ENCODE measurements at places on chromosomes 5 and 9. TPM values are rescaled to one million over a fixed set of nuclear protein-coding genes. Genes with fewer than 3 reads are reported as not detected.
A peak's percentile ranks its signal among the peaks of the same experiment; 100 is the strongest.

Gene NLN
- 15.2 TPM for total RNA-seq

DNA sequence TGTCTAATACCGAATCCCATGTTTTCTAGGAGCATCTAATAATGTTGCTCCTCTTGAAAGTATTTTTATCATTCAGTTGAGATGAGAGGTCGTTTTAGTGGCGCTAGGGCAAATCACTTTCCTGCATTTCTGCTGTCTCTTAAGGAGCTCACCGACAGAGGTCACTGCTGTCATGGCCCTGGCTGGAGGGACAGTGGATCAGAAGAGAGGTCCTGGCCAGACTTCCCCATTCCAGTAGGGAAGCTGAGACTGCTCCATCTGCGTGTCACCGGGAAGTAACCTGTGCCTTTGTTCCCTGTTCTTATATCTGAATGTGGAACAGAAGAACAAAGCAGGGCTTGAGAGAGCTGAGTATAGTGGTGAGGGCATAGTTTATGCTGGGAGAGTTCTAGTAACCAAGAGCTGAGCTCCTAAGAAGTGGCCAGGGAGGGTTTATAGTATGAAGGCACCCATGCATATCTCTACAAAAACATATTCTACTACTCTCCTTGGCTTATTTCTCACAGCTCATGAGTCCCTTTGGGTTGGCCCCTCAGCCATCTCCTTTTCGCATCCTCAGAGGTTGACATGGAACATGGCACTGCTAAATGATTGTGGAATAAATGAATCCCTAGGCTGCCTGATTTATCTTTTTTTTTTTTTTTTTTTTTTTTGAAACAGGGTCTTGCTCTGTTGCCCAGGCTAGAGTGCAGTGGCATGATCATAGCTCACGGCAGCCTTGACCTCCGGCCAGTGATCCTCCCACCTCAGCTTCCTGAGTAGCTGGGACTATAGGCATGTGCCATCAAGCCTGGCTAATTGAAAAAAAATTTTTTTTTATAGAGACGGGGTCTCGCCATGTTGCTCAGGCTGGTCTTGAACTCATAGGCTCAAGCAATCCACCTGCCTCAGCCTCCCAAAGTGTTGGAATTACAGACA lies 27.2 kb downstream of the ATP6V0E1 start:
- H3K4me1 ChIP-seq: peaks cover 48% of the 10 kb centered on the region
- H3K36me3 ChIP-seq: no peaks in the 10 kb centered on the region
- no peaks in the 10 kb centered on the region for H3K27me3 ChIP-seq
- peak overlapping the region; percentile 71 for H3K27ac ChIP-seq

DNA sequence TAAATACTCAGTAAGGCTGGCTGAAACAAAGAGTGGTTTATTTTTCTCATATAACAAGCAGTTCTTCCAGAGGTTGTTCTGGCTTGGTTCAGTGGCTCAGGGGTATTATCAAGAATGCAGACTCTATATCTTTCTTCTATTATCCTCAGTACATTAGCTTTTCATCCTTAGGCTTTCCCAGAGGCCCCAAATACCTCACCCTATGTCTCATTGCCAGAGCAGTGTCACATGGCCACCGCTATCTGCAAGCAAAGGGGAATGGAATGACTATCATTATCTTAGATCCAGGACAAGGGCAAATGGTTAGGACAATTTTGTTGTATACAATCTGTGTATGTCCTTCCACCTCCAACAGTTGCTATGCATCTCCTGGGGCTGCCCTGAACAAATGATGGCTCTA lies 69.0 kb upstream of the SNX2 start:
- H3K27ac ChIP-seq: no peak overlapping the region
- no peak overlapping the region for H3K4me3 ChIP-seq
- no peaks in the 10 kb centered on the region for H3K4me1 ChIP-seq
- no peaks in the 10 kb centered on the region for H3K27me3 ChIP-seq
- H3K36me3 ChIP-seq: no peaks in the 10 kb centered on the region
- no peak for DNase-seq

DNA sequence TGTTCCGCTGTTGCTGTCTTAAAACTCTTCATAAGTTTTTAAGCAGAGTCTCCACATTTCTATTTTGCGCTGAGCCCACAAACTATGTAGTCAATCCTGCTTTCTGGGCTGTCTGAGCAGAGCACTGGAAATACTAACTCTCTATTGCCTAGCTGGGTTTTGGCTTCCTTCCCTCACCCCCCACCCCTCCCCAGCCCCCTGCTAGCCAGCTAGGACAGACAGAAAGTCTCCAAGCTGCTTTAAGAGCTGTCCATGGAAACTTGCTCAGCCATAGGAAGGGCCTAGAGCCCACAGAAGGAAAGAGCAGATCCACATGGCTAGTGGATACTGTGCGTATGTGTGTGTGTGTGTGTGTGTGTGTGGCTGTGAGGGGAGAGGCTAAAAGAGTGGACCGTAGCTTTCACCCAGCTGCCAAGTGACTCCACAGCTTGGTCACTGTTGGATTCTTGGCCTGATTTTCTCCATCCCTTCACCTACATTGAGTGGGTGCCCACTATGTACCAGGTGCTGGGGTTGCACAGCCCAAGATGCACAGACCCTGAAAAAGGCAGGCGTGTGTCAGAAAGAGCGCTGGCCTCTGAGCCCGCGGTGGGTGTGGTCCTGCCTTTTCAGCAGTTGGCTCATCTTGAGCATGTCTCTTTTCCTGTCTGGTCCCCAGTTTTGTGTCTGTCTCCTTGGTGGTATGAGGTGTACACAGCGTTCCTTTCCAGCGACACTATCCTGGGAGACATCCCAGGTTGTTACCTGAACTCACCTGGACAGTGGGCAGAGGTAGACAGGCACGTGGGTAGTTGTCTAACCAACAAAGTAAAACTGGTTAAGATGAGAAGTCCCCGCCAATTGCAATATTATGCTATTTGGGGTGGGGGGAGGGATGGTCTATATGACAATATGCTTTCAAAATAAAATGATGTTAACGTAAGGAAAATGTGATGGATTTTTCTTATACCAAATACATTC lies 5.4 kb upstream of the NKX2-5 start:
- H3K36me3 ChIP-seq: no peaks in the 10 kb centered on the region
- no peak overlapping the region for H3K4me3 ChIP-seq
- no peak overlapping the region for H3K27ac ChIP-seq
- DNase-seq: no peak
- peaks cover 43% of the 10 kb centered on the region for H3K4me1 ChIP-seq
- peaks cover 100% of the 10 kb centered on the region for H3K27me3 ChIP-seq

DNA sequence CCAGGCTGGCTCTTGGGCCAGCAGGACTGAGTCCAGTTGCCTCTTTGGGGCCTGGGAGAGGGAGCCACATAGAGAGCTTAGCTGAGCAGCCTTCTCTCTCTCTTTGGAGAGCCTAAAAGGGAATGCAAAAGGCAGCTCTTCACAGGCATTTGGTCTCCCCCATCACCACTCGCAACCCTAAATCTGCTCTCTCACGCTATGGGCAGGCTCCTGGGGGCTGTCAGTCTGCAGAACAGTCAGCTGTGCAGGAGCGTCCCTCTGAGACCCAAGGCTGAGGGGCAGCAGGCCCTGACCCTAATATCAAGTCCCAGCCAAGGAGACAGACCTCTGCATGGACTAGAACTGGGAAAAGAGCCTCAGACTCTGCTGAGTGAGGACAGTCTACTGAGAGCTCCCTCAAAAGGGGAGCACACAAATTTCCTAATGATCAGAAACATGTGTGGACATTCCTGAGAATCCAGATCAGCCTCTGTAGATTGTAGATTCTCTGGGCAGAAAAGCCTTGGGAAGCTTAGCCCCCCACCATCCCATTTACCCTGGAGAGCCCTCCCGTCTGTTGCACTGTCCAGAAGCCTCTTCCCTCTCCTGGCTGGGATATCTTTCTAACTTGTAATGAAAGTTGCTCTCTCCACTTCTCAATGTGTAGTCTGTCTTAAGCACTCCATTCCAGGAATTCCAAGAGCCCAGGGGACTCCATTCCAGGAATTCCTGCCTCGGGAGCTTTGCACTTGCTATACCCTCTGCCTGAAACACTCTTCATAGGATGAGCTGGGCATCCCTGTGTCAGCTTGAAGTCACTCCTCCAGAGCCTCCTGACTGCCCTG lies 79.4 kb downstream of the FAM114A2 start:
- no peak overlapping the region for H3K4me3 ChIP-seq
- no peak for DNase-seq
- H3K27ac ChIP-seq: no peak overlapping the region
- H3K27me3 ChIP-seq: no peaks in the 10 kb centered on the region

DNA sequence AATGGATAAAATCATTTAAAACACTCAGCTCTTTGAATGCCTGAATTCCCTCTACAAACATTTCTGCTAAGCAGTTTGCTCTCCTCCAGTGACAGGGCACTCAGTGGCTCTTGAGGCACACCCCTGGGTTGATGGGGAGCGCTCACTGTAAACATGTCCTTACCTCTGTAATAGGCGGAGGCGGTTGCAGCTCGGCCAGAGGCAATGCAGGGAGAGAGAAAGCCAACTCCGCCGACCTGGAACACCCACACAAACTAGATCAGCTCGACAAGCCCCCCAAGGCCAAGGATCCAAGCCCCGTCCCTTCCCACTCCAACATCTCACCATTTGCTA lies 329 bp downstream of the CDC23 start:
- H3K27me3 ChIP-seq: no peaks in the 10 kb centered on the region
- H3K4me3 ChIP-seq: peak overlapping the region; percentile 98
- H3K4me1 ChIP-seq: peaks cover 25% of the 10 kb centered on the region
- peak overlapping the region; percentile 82 for H3K27ac ChIP-seq
- peaks cover 12% of the 10 kb centered on the region for H3K36me3 ChIP-seq
